ENCODE measurements at places on chromosomes 11 and 22.

DNA sequence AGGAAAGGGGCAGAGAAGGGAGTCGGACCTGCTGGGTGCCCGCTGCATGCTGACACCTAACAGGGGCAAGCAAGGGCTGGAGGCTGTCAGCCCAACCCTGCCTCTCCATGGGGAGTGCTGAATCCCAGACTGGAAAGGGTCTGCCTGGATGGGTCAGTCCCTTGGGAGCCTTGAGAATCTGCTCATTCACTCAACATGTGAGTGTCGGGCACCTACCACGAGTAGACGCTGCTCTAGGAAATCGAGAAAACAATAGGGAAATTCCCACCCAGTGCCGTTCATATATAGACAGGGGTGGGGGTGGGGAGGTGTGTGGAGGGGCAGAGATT lies 4.4 kb upstream of the CTSD start:
- DNase-seq: no peak

DNA sequence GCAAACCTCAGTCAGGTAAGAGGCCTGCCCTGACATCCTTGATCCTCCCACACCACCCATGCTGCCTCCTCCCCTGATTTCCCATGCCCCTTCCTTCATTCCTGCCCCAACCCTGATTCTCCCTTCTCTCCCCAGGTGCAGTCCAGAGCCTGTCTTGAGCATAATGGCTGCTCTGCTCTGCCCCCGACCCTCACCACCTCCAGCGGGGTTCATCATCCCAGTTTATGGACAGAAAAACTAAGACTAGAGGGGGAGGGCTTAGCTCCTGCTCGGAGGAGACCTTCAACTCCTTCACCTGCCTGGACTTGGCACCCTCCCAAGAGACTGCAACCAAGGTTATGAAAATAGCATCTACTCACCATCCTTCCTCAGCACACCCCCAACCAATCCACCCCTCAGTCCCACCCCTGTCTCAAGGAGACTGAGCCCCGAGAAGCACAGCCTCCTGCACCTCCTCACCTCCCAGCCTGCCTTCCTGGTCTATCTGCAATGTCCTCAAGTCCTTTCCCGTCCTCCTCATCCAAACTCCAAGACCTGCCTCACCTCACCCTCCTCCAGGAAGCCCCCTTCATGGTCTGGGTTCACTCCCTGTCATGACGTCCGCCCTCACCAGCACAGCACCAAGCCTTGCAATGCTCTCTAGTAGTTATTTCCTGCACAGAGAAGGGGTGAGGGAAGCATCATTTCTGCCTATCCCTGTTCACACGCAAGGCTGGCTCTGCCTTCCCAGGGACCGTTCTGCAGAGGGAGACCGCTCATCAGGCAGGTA lies 103.1 kb downstream of the PDE2A start:
- DNase-seq: no peak

- no peak for DNase-seq
Observed at GRCh38 chr11:82024760-82025159, 708.9 kb downstream of the FAM181B start.

DNA sequence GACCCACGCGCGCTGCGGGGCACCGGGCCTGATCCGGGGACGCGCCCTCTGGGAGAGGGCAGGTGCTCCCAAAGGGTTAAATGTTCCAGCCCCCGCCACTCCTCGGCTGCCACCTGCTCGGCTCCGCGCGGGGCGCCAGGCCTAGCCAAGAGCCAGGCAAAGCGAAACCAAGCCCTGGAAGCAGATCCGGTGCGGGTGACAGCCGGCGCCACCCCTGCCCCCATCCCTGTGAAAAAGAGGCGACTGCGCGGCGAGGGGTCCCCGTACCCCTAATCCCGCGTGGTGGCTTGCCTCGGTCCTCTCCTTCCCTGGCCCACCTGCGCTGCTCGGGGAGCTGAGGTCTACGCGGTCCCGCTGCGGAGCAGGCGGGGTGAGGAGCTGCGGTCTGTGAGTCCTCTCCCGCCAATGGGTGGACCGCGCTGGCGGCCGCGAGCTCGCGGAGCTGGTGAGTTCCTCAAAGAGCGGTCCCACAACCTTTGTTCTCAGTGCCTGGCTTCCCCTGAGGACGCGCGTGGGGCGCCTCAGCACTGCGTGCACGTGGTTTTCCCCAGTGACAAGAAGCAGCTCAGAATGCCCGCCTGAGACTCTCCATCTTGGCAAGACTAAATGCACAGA lies at the start of gene ME3:
TSS of gene ME3 (minus strand) at position 610 of the 615 bp plus-strand sequence.
- DNase-seq: peak; percentile 55

- DNase-seq: peak; percentile 4
Observed at GRCh38 chr11:33376331-33377310, 119.4 kb downstream of the HIPK3 start.

DNA sequence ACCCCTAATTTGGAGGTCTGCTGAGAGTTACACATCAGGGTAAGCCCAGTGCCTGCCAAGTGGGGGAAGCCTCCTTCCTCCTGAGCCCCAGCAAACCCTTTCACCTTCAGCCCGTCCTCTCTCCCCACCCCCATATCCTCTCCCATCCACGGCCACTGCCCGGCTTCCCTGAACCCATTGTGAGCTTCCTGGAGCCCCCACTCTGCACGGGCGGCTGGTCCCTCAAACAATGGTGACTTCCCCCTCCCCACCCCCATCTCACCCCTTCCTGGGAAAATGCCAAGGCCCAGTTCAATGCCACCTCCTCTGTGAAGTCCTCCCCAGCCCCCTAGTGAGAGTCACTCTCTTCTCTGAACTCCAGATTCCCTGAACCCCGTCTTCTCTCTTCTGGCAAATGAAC lies 17.9 kb downstream of the DNAL4 start:
- DNase-seq: no peak
